Effector memory CD8-positive, alpha-beta T cell (primary cell): ENCODE measurements at places on chromosomes 16 and 17.

DNA sequence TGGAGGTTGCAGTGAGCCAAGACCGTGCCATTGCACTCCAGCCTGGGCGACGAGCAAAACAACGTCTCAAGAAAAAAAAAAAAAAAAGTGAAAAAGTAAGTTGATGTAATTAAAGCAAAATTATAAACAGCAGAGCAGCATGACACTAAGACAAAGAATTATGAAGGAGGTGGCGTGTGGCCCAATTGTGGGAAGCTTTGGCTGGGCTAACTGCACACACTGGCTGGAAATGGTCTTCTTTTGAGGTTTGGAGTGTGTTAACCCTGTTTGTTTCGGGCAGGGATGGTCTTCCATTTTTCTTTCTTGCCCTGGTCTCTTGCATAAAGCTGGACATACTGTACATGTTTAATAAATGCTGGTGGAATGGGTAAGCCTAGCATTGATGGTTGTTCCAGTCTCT lies 54.8 kb downstream of the RAP1GAP2 start:
- no peak overlapping the region for H3K27ac ChIP-seq
- H3K36me3 ChIP-seq = peaks cover 19% of the 10 kb centered on the region
- no peak for DNase-seq
- peaks cover 45% of the 10 kb centered on the region for H3K4me1 ChIP-seq
- H3K27me3 ChIP-seq = no peaks in the 10 kb centered on the region
- H3K4me3 ChIP-seq = peak overlapping the region; percentile 31

DNA sequence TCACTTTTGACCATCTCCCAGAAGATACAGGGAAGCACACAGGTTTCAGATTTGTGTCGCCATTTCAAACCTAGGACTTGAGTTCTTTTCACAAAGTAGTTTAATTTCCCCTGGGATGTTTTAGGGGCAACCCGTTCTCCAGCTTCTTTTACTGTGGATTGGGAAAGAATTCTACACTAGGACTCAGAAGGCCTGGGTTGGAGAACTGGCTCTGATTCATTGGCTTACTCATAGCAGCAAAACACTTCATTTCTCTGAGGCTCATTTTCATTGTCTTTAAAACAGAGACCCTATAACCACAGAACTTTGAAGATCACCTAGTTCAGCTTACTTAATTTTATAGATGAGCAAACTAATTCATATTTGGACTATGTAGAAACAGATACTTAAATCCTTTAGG lies 175.9 kb upstream of the SALL1 start:
- H3K36me3 ChIP-seq = peaks cover 4% of the 10 kb centered on the region
- H3K27ac ChIP-seq = no peak overlapping the region
- no peak overlapping the region for H3K4me3 ChIP-seq
- no peaks in the 10 kb centered on the region for H3K4me1 ChIP-seq

- peaks cover 12% of the 10 kb centered on the region for H3K4me1 ChIP-seq
- H3K27me3 ChIP-seq = no peaks in the 10 kb centered on the region
- H3K27ac ChIP-seq = peak overlapping the region; percentile 75
- H3K4me3 ChIP-seq = no peak overlapping the region
These were observed 1.0 kb upstream of the MFAP4 start for GRCh38 chr17:19387921-19388521.

- H3K27ac ChIP-seq = no peak overlapping the region
- no peak for DNase-seq
- no peaks in the 10 kb centered on the region for H3K27me3 ChIP-seq
- no peaks in the 10 kb centered on the region for H3K4me1 ChIP-seq
- no peaks in the 10 kb centered on the region for H3K36me3 ChIP-seq
These were observed 34.6 kb downstream of the TRIM25 start for GRCh38 chr17:56879280-56879679.

GRCh38 chr17:50802609-50803571 lies 32.5 kb upstream of the WFIKKN2 start:
- no peaks in the 10 kb centered on the region for H3K27me3 ChIP-seq
- no peaks in the 10 kb centered on the region for H3K4me1 ChIP-seq
- DNase-seq = no peak
- H3K27ac ChIP-seq = no peak overlapping the region
- no peak overlapping the region for H3K4me3 ChIP-seq

DNA sequence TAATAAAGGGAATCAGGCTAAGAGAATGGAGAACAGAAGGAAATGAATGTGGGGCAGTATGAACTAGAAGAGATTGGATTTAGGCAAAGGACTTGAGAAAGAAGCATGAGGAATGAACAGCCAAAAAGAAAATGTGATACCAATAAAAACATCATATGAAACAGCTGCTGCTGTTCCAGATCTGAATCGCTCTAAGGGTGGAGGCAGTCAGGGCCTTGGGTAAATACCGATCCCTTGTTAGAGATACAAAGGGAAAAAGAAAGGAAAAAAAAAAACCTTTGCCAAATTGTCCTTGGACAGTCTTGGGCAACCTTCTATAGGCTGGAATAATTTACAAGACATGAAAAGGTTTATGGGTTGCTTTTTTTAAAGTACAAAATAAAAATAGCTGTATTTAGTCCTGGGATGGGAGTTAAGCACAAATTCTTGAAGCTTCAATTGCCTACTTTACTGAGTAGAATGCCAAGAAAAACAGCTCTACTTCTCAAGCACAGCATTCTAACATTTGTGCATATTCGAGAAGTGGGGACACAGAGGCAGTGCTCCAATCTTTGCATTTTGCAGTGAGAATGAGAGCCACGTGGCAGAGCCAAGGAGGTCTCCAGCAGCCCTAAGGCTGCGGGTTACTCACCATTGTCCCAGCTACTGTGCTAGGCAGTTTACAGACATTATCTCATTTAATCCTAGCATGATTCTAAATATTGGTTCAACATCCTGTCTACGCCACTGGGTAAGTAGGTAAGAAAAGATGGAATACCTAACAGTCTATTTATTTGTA lies 43.3 kb upstream of the PSMD7 start:
- no peak for DNase-seq
- H3K36me3 ChIP-seq = no peaks in the 10 kb centered on the region
- no peaks in the 10 kb centered on the region for H3K4me1 ChIP-seq
- no peak overlapping the region for H3K27ac ChIP-seq
- H3K27me3 ChIP-seq = peaks cover 36% of the 10 kb centered on the region
- no peak overlapping the region for H3K4me3 ChIP-seq

DNA sequence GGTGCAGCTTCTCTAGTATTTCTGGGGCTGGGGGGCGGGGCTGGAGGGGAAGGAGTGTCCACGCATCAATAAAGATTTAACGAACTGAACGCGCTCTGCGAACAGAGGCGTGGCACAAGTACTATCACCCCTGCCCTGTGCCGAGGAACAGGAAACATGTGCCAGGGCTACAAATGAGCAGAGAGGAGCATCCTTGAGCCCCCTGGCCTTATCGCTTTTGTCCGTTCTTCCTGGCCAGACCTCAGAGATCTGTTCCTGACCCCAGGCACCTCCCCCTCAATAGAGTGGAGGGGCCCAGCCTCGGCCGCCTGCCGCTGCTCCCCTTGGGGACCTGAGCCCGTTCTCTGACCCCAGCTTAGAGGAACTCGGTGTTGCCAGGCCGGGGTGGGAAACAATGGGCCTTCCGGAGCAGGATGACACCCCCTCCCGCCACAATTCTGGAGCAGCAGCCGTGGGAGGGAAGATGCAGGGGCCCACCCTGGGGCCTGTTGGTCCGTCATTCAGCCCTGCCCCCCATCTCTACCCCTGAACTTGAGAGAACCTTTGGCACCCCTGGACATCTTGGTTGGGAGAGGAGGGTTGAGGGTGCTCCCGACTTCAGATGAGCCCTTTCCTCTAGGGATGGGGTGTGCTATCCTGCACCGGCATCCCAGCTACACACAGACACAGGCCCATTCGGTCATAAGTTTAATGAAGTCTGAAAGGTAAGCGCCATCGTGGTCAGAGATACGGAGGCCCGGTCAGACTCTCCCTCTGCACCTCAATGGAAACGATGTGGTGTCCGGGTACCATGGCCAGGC lies 1.1 kb downstream of the NAA38 start:
- H3K4me1 ChIP-seq = no peaks in the 10 kb centered on the region
- peaks cover 27% of the 10 kb centered on the region for H3K36me3 ChIP-seq
- no peaks in the 10 kb centered on the region for H3K27me3 ChIP-seq
- no peak for DNase-seq
- no peak overlapping the region for H3K27ac ChIP-seq

DNA sequence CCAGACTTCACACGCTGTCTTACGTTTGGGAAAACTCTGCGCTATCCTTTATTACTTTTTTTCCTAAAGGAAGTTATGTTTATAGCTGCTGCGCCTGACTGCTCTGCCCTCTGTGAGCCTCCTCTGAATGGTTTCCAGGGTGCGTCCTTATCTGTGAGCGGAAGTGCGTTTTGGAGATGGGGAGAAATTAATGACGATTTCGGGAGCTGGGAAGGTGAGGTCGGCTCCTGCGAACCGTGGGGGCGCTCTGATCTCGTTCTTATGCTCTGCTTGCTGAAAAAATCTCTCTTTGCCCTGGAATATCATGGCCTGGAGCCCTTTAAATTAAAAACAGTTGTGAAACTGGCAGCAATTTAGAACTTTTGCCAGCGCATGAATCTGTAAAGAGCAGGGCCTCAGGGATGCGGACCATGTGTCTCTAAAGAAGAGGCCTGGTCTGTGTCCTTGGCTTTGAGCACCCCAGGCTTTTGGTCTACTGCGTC lies 135.7 kb upstream of the ZFHX3 start:
- H3K36me3 ChIP-seq = no peaks in the 10 kb centered on the region
- H3K4me1 ChIP-seq = no peaks in the 10 kb centered on the region
- no peak overlapping the region for H3K4me3 ChIP-seq
- H3K27ac ChIP-seq = no peak overlapping the region

GRCh38 chr17:79795795-79796443 lies 958 bp downstream of the CBX8 start:
- H3K36me3 ChIP-seq = peaks cover 32% of the 10 kb centered on the region
- DNase-seq = no peak
- H3K4me1 ChIP-seq = peaks cover 25% of the 10 kb centered on the region
- H3K27ac ChIP-seq = no peak overlapping the region
- H3K4me3 ChIP-seq = peak overlapping the region; percentile 87

GRCh38 chr16:4098501-4098900 lies 17.7 kb downstream of the ADCY9 start:
- H3K4me3 ChIP-seq = no peak overlapping the region
- no peaks in the 10 kb centered on the region for H3K27me3 ChIP-seq
- peaks cover 22% of the 10 kb centered on the region for H3K4me1 ChIP-seq

GRCh38 chr16:19542138-19542821 lies 13.2 kb upstream of the VPS35L start:
- H3K27me3 ChIP-seq = no peaks in the 10 kb centered on the region
- no peaks in the 10 kb centered on the region for H3K4me1 ChIP-seq
- no peak for DNase-seq
- H3K27ac ChIP-seq = no peak overlapping the region

GRCh38 chr17:58005031-58005727 lies 1.9 kb downstream of the SRSF1 start:
- H3K36me3 ChIP-seq = peaks cover 77% of the 10 kb centered on the region
- H3K27me3 ChIP-seq = no peaks in the 10 kb centered on the region
- peaks cover 33% of the 10 kb centered on the region for H3K4me1 ChIP-seq
- peak overlapping the region; percentile 100 for H3K4me3 ChIP-seq
- DNase-seq = no peak
- H3K27ac ChIP-seq = peak overlapping the region; percentile 98

DNA sequence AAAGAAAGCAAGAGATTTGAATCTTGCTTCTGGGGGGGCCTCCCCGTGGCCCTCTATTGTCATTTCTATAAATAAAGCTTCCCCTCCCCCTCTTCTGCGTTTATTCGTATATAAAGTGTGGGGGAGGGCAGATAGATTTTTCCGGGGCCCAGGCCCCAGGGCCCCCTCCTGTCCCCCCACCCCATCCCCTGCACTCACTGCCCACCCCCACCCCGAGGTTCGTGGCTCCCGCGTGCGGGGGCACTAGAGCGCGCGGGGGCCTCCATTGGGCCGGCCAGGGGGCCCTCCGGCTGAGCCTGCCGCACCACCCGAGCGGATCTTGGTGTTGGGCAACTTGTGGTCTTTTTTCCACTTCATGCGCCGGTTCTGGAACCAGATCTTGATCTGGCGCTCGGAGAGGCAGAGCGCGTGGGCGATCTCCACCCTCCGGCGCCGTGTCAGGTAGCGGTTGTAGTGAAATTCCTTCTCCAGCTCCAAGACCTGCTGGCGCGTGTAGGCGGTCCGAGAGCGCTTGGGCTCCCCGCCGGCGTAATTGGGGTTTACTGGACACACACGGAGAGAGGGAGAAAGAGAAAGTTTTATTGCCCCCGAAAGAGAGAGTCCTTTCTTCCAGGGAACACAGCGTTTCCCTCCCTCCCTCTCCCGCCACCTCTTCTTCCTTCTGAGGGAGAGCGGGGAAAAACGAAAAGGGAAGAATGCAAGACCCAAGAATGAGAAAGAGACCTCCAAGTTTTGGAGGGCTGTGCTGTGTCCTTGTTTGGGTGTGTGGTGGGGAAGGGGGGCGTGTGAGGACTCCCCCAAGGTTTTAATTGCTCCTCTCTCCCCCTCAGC lies 1.5 kb downstream of the HOXB4 start:
- H3K27ac ChIP-seq = no peak overlapping the region
- peaks cover 32% of the 10 kb centered on the region for H3K27me3 ChIP-seq
- H3K4me1 ChIP-seq = peaks cover 10% of the 10 kb centered on the region
- H3K4me3 ChIP-seq = peak overlapping the region; percentile 90
- no peak for DNase-seq

GRCh38 chr17:9905902-9906301 lies 831 bp upstream of the RCVRN start:
- no peak for DNase-seq
- no peak overlapping the region for H3K27ac ChIP-seq
- H3K27me3 ChIP-seq = peaks cover 13% of the 10 kb centered on the region
- peaks cover 4% of the 10 kb centered on the region for H3K4me1 ChIP-seq
- no peak overlapping the region for H3K4me3 ChIP-seq
- no peaks in the 10 kb centered on the region for H3K36me3 ChIP-seq

DNA sequence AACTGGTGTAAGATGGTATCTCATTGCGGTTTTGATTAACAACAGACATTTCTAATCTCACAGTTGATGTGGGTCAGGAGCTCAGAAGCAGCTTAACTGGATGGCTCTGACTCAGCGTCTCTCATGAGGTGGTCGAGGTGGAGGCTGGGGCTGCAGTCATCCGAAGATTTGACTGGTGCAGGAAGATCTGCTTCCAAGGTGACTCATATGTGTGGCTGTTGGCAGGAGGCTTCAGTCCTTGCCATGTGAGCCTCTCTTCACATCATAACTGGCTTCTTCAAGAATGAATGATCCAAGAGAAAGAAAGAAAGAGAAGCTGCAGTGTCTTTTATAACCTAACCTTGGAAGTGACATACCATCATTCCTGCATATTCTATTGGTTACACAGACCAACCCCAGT lies 376.1 kb downstream of the SEC14L1 start:
- H3K27me3 ChIP-seq = no peaks in the 10 kb centered on the region
- H3K4me1 ChIP-seq = no peaks in the 10 kb centered on the region
- peak overlapping the region; percentile 38 for H3K27ac ChIP-seq
- H3K4me3 ChIP-seq = no peak overlapping the region

GRCh38 chr17:72219137-72219823 lies 98.5 kb downstream of the SOX9 start:
- H3K27ac ChIP-seq = no peak overlapping the region
- H3K27me3 ChIP-seq = peaks cover 14% of the 10 kb centered on the region
- no peaks in the 10 kb centered on the region for H3K36me3 ChIP-seq
- H3K4me1 ChIP-seq = no peaks in the 10 kb centered on the region
- H3K4me3 ChIP-seq = no peak overlapping the region
